ENCODE measurements at places on chromosomes 7 and 10. TPM values are rescaled to one million over a fixed set of nuclear protein-coding genes. Genes with fewer than 3 reads are reported as not detected.
A peak's percentile ranks its signal among the peaks of the same experiment; 100 is the strongest.

GRCh38 chr10:25875556-25876165, 58.4 kb upstream of the MYO3A start:
- peak; percentile 69 for DNase-seq

DNA sequence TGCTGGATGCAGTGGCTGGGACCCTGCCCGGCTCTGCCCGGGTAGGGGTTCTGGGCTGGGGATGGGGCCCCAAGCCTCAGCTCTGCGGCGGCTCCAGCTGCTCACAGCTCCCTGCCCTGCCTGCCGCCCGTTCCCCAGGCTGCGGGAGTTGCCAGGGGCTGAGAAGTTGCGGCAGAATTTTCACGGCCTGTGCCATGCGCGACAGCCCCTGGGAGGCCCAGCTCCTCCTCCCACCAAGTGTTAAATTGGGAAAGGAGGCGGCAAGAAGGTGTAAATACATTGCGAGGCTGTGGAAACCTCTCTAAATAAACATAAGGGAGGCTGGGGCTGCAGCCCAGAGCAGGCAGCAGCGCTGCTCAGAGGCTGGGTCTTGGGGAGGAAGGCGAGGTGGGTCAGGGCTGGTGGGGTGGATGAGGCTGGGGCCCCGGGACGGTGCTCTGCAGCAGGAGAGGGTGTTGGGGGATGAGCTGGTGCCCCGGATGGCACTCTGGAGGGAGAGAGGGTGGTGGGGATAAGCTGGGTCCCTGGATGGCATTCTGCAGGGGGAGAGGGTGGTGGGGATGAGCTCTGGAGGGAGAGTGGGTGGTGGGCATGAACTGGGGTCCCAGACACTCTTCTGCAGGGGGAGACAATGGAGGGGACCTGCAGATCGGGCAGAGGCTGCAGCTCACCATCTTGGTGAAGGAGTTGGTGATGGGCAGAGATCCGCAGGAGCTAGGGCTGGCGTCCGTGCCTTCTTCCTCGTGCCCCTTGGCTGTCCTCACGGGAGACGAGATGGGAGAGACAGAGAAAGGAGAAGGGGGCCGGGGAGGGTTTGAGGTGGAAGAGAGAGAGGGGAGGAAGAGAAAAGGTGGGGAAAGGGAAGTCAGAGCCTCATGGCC, 85.5 kb upstream of the GNA12 start:
- no peak for DNase-seq

DNA sequence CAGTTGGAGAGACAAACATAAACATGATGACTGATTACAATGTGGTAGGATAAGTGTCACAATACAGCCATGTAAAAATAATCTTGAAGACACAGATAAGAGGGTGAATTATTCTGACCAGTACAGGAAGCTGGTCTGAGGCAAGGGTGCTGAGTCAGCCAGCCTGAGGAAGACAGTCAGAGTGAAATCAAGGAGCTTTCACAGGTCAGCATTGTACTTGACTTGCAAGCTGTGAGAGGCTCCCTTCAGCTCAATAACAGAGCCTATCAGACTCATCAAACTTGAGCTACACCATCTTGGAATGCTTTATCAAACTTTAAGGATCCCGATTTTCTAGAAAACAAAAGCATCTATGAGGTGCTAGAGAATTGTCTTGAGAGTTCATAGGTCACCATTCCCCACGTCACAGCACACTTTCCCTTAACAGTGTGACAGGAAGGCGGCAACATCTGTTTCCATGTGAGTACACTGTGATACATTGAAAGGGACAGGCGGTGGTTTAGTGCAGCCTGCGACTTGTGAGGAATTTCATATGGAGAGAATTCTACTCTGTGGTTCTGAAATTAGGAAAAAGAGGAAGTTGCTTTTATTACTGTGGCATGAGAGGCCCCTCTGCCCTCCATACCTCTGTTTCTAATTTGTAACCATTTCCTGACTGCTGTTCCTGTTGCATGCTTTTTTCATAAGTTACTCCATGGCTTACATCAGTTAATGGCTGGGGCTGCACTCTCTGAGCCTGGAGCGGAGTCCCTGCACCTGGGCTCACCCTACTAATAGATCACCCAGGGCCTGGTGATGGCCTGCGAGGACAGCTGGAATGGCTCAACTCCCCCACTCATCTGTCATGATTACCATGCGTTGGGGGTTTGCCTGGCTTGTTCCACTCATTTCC, 417.1 kb downstream of the SUGCT start:
- no peak for DNase-seq

DNA sequence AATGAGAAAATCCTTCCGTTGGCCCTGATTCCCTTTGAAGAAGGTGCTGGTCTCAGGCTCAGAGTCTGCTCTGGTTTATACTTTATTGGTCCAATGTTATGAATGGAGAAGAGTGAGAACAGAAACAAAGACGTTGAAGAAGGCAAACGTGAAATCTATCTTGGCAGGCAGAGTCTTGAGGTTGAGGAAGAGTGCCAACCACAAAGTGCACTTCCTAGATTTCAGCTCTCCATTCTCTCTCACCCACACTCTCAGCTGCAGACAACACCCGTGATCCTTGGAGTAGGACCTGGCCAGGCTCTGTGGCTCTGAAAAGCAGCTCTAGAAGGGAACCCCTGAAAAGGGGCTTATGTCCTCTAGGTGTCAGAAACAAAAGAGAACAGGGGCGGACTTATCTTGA, 128.9 kb upstream of the PLXNA4 start:
- no peak for DNase-seq

DNA sequence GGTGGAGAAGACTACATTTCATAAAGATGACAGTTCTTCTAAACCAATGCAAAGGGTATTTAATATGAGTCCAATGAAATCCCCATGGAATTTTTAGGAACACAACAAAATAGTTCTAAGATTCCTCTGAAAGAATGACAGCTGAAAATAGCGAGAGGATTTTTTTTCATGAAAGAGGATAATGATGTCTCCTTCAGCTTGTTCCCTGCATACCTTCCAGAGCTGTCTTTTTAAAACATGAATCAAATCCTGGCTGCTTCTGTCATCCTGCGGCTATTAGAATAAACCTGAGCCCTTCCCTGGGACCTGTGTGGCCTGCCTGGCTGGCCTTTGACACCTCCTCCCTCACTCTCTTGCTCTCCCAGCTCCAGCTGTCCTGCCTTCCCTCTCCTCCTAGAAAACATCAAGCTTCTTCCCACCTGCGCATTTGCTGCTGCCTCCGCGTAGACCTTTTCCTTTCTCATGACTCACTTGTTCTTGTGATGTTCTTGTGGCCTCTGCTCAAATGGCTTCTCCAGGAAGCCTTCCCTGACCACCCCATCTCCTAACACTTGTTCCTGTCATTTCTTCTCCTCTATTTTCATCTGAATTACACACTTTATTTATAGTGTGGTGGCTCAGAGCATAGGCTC, 57.4 kb downstream of the EEPD1 start:
- DNase-seq = no peak

DNA sequence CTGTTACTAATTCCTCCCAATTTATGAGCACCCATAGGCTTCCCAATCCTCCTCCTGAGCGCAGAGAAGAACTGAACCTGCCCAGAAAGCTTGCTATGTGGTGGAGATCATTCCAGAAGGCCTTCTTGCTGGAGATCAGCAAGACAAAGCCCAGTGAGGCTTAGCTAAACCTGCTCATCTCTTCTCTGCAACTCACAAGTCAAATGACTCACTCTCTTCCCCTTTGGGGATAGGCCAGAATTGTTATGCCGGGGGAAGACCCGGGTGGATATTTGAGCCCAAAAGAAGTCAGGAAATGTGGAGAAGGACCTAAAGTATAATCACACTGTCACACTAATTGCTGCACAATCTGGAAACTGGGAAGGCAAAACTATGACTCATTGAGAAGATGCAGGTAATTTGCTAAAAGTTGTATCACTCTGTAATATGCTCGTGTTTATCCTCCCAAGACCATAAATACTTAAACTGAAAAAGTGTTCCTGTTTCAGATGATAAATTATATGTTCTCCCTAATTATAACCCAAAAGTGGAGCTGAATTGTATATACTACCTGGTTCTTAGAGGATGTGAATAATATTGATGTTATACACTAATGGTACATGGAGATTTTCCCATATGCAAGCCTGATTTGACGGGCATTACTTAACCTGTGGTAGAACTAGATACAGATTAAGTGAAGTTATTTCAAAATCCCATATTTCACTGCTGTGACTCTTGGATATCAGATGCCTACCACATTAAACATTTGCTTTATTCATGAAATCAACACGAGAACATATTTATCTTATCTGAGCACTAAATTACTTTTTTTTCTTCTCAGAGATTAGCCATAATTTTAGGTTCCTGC, 6.4 kb downstream of the NEBL start:
- no peak for DNase-seq

- DNase-seq = no peak
Observed at GRCh38 chr7:151137791-151138152, 29.7 kb downstream of the GBX1 start.

GRCh38 chr7:64876792-64877713, 26.0 kb upstream of the ZNF273 start:
- peak; percentile 39 for DNase-seq

DNA sequence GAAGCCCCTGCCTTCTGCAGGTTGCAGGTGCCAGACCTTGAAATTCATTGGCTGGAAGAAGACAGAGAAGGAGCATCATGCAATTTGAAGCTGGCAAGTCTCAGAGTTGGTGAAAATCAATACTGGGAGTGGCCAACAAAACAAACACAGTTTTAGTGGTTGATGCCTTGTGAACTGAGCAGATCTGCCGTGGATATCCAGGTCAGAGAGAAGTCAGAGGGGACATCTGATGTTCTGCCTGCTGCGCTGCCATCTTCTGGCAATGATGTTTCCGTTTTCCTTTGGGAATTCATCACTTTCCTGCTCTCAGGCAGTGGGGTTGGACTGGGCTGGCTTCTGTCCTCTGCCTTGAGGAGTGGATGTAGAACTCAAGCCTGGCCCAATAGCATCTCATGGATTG, 132.0 kb downstream of the RPS24 start:
- DNase-seq = no peak

GRCh38 chr10:131821378-131822012, 79.3 kb upstream of the PPP2R2D start:
- DNase-seq = no peak

DNA sequence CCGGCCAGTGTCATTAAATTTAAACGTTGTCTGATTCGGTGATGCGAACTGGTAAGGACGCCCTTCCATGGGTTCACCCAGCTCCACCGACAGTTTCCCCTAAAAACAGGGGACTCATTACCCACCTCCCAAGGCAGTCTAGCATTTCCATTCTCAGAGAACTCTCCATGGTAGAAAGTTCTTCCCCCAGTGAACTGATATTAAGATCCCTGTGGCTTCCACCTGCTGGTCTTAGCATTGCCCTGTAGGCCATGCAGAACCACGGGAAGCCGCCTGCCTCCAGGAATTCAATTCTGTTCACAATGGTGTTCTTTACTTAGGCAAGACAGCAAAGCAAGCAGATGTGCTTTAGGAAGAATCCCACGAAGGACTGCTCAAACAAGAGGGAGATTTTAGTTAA, 128.9 kb upstream of the NANOS1 start:
- DNase-seq = no peak

GRCh38 chr7:68364886-68365625, 1233.2 kb upstream of the AUTS2 start:
- no peak for DNase-seq

- no peak for DNase-seq
Observed at GRCh38 chr10:97321032-97321803, 2.1 kb downstream of the FRAT1 start.

- no peak for DNase-seq
Observed at GRCh38 chr7:47128700-47129099, 453.2 kb downstream of the TNS3 start.

GRCh38 chr7:112868609-112869008, 78.4 kb upstream of the TMEM168 start:
- no peak for DNase-seq

DNA sequence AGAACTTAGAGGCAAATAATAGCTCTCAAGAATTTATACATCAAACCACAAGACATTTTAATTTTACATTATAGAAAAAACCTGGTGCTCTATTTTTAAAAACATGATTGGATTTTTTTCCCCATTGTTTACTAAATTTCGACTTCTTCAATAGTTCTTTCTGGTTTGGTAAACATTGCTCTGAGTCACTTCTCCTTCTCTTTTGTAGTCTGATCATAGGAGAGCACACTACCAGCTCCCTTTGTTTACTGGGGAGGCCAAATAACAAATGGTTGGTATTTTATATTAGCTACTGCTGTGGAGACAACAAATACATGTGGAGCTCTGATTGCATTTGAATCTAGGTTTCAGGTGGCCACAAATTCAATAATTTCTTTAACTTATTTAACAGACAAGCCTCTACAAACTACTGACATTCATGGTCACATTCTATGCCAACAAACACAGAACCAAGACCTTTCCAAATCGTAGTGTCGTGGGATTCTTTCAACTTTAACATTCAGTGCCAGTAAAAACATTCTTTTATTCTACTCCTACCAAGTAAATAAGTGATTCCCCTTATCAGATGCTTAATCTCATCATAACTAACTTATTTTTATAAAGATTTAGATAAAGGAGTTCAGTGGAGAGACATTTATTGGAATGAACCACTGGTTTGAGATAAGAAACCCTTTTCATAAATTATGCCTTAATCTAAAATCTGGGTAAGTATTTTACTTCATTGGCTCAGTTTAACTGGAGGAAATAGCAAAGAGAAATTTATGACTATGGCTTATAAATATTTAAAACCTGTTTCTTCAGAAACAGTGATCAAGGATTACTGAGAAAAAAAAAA, 17.7 kb upstream of the FXYD4 start:
- DNase-seq = no peak

DNA sequence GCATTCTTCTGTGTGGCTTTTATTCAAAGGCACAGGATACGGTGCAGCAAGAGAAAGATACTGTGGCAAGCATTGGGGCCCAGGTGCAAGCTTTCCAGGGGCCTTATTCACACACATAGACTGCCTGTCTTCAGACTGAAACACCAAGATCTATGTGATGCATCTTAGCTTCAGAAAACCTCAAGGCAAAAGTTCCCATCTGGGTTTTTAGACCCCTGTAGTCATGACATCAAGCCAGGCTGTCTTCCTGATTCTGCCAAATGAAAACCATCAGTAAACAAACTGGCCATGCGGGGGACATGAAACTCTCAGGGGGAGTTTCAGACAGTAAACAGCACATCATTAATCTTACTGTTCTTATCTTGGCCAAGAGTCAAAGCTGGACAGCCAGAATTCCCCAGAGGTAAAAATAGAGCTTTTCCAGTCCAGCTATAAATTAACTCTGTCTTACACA, 9.8 kb downstream of the AGBL3 start:
- DNase-seq = peak; percentile 6

- no peak for DNase-seq
Observed at GRCh38 chr10:8554574-8554973, 500.1 kb downstream of the GATA3 start.

Gene ANKRD2
- 43.4 TPM for polyA plus RNA-seq

Gene MUC3A
- 0.94 TPM for polyA plus RNA-seq

Gene VWA2
- 20.5 TPM for polyA plus RNA-seq

Gene JAKMIP3
- polyA plus RNA-seq = 0.49 TPM

Gene NPC1L1
- not detected for polyA plus RNA-seq

Gene ANK3
- polyA plus RNA-seq = 111 TPM

Gene INTS1
- polyA plus RNA-seq = 37.9 TPM

Gene SLC26A3
- not detected for polyA plus RNA-seq

Gene NPTX2
- 4.0 TPM for polyA plus RNA-seq

Gene DIP2C
- polyA plus RNA-seq = 25.5 TPM

Gene TET1
- polyA plus RNA-seq = not detected

Gene CYP3A5
- polyA plus RNA-seq = 0.83 TPM

Gene FGFR2
- polyA plus RNA-seq = 0.64 TPM

Gene AOAH
- polyA plus RNA-seq = 2.6 TPM

Gene AKR1E2
- 4.1 TPM for polyA plus RNA-seq

Gene TBX20
- polyA plus RNA-seq = not detected

Gene TMEM229A
- not detected for polyA plus RNA-seq

Gene CUZD1
- 1.3 TPM for polyA plus RNA-seq

Gene ELOVL3
- polyA plus RNA-seq = 0.63 TPM

Gene TMEM236
- 3.1 TPM for polyA plus RNA-seq

All from muscle of arm (tissue), 14 donors.